ENCODE measurements at places on chromosomes 1 and 21.
A peak's percentile ranks its signal among the peaks of the same experiment; 100 is the strongest.

DNA sequence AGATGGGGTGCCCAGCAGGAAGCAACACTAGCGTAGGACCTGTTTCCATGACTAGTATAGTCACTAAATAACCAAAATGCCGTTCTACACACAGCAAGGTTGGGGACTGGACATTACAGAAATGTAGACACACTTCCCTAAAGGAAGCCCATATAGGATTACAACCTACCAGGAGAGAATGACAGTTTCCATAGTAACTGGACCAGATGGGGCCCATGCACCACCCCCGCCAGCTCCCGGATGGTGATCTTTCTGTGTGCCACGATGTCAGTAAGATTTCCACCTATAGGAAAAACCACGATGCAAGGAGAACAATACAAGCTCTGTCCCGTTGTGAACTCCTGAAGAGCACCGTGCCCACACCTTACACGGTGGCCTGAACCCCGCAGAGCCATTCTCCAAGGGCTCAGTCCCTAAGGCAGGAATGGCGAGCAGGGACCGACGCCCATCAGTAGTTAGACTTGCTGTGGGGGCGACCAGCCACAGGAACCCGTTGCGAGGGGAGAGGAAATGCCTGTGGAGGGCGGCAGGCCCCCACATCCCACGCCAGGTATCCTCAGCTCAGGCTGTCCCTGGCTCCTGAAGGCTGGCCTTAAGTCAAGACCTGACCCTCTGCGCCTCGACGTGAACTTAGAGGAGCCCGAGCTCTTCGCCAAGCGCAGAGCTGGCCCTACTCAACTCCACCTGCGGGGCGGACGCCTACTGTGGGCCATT is 13.6 kb upstream of the CEP85 start:
- DNase-seq: no peak

- DNase-seq: no peak
Observed at GRCh38 chr21:42980312-42981213, 6.2 kb downstream of the PKNOX1 start.

DNA sequence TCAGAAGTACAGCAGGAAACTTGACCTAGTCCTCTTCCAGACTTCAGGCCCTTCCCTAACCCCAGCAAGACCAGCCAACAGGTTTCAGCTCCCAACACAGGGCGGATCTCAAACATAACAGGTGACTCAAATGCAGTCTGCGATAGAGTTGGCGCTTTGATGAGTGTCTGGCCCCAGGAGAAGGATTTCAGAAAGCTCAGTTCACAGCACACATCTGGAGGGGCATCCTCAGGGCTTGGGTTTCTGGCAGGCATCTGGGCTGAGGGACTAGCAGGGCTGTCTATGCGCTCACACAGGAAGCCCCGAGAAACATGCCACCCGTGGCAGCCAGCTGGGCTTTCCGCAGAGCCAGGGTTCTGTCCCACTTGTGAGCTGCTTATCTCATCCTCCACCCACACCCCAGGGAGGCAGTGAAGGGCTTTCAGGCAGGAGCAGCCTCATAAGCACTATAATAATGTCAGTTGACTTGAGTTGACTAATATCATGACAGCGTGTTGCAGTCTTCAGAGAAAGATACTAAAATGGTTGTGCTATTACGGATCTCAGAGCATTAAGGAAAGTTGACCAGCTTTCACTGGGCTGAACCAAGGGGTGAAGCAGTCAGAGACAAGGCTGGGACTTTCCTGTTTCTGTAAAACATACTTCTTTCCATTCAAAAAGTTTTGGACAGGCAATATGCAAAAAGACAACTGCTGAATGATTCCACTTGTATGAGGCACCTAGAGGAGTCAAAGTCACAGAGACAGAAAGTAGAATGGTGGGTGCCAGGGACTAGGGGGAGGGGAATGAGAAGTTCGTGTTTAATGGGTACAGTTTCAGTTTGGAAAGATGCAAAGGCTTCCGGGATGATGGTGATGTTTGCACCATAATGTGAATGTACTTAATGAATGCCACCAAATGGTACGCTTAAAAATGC is 233.0 kb upstream of the IRF2BP2 start:
- peak; percentile 76 for DNase-seq

- DNase-seq: no peak
Observed at GRCh38 chr1:22104865-22105437, 37.9 kb downstream of the WNT4 start.

DNA sequence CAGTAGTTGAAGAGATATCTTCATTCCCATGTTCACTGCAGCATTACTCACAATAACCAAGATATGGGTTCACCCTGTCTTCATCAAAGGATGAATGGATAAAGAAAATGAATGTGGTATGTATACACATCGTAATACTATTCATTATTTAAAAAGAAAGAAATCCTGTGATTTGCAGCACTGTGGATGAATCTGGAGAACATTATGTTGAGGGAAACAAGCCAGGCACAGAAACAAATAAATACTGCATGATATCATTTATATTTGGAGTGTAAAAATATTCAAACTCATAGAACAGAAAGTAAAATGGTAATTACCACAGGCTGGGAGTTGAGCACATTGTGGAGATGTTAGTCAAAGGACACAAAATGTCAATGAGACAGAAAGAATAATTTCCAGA is 977.2 kb downstream of the AMY1C start:
- no peak for DNase-seq

DNA sequence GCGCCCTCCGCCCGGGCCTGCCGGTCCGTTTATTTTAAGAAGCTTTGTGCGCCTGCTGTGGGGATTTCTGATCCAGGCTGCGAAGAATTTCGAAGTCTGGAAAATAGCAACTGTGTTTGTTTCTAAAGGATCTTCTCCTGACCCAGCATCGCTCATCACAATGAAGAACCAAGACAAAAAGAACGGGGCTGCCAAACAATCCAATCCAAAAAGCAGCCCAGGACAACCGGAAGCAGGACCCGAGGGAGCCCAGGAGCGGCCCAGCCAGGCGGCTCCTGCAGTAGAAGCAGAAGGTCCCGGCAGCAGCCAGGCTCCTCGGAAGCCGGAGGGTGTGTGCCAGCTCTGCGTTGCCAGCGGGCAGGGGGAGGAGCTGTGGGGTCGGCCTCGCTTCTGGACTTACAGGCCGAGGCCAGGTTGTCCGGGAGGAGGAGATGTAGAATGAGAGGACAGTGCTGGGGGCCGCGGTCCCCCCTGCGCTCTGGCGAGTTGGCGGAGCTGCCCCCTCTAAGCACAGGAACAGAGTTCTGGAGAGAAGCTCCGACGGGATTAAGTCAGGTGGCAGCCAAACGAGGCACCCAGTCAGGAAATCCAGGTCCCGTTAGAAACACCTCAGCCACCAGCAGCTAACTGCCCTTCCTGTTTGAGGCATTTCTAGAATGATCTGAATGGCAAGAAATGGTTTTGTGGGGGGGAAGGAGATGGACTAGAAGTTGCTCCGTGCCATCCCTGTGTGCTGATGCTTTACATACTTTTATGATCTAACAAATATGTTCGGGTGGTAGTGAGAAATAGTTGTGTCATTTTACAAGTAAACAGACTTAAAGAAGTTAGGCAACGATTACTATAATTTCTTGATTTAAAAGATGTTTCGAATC is 948 bp downstream of the TXLNA start:
- peak; percentile 79 for DNase-seq

DNA sequence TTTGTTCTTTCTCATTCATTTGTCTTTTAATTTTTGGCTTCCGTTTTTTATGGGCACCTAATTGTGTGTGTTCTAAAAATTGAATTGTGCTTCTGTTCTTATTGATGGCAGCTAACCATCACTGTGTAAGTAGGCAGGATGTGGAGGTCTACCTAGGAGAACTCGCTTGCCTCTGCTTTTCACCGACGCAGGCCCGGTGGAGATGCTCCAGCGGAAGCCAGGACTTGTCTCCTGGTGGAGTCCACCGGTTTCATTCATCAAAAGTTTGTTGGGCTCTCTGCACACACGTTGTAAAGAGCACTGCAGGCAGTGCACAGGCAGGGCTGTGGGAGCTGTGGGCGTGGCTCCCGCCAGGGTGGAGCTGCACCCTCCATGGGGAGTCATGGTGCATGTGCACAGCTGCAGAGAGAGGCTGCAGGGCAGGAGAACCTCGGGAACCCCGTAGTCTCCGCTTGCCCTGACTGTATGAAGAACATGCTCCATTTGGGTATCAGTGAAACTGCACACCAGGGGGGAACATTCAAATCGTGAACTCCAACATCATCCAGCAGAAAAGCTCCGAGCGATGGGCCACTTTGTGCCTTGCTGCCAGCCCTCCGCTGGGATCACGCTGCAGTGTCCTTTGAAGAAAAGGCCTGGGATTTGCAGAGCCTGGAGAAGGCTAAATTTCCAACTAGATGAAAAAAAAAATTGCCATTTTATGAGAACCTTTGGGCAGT is 6.0 kb upstream of the C1orf174 start:
- no peak for DNase-seq

GRCh38 chr1:178768423-178768822 is 43.4 kb downstream of the RALGPS2 start:
- no peak for DNase-seq

DNA sequence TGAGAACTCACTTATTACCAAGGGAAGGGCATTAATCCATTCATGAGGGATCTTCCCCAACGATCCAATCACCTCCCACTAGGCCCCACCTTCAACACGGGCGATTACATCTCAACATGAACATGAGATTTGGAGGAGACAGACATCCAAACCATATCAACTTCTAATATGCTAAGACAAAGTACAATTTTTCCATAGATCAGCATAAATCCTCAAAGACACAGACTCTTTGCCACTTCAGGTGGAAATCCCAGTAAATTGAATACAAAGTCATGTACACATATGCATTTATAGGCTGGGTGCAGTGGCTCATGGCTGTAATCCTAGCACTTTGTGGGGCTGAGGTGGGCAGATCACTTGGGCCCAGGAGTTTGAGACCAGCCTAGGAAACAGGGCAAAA is 18.8 kb upstream of the CXADR start:
- no peak for DNase-seq

- DNase-seq: peak; percentile 58
Observed at GRCh38 chr21:31136891-31137290, 98.6 kb upstream of the KRTAP19-8 start.

- DNase-seq: no peak
Observed at GRCh38 chr1:64663668-64664067, 81.2 kb upstream of the RAVER2 start.

GRCh38 chr1:61523893-61524605 is 200.9 kb downstream of the TM2D1 start:
- DNase-seq: no peak

- DNase-seq: peak; percentile 80
Observed at GRCh38 chr1:37691497-37692077, 729 bp upstream of the CDCA8 start.

DNA sequence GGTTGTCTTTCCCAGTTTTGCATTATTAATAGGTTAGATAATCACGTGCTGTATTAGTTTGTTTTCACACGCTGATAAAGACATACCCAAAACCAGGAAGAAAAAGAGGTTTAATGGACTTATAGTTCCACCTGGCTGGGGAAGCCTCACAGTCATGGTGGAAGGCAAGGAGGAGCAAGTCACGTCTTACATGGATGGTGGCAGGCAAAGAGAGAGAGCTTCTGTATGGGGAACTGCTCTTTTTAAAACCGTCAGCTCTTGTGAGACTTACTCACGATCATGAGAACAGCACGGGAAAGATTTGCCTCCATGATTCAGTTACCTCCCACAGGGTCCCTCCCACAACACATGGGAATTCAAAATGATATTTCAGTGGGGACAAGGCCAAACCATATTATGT is 2.3 kb upstream of the VCAM1 start:
- no peak for DNase-seq

DNA sequence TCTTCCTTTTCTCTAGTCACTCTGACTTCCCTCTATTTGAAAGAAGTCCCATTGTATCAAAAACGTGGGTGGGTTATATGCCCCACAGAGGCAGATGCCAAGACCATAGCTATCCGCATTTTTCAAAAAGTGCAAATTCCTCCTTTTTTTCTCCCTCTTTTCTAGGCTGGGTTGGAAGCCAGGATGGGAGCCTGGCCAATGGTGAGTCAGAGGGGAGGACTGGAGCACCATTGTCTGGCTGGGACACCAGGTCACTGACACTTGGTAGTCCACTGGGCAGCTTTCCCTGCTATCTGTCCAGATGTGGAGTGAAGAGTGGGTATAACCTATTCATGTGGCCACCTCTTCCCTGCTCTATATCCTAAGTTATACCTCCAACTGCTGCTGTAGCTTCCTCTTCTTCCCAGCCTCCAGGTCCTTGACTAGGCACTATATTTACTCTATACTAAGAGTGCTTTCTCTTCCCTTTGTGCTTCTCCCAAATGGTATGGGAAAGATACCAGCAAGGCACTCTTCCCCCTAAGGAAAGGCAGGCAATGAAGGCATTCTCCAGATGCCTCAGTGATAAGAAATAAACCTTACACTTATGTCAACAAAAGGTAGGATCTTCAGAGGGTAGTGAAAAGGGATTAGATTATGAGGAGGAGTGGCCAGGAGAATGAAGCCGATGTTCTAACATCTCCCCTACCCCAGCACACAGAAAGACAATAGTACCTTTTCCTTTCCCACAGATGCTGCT is 12.9 kb downstream of the PI4KB start:
- peak; percentile 85 for DNase-seq

GRCh38 chr1:43314233-43314632 is 13.5 kb downstream of the TIE1 start:
- DNase-seq: no peak

DNA sequence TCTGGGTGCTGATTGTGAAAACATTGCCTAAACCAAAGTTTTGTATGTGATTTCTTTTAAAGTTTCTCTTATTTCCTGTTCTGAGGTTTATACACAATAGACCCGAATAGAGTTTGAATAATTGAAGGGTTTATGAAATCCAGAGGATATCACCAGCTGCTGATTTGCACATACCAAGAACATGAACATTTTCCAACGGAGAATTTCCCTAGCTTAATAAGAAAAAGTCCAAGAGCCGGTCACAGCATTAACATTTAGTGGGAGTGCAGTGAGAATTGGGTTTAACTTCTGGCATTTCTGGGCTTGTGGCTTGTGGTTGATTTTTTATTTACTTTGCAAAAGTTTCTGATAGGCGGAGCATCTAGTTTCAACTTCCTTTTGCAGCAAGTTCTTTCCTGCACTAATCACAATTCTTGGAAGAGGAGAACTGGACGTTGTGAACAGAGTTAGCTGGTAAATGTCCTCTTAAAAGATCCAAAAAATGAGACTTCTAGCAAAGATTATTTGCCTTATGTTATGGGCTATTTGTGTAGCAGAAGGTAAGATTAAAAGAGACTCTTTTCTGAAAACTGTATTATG is at the start of gene CFH:
Gene CFH, plus strand, starts transcription at position 407 of the 579 bp plus-strand sequence. Its CDS starts 75 bp downstream, at position 482.
- DNase-seq: no peak

GRCh38 chr1:196372896-196373536 is 235.2 kb downstream of the KCNT2 start:
- DNase-seq: no peak

- DNase-seq: no peak
Observed at GRCh38 chr1:68904477-68904876, 407.6 kb upstream of the DEPDC1 start.

- no peak for DNase-seq
Observed at GRCh38 chr1:37028981-37029617, 5.2 kb downstream of the GRIK3 start.

DNA sequence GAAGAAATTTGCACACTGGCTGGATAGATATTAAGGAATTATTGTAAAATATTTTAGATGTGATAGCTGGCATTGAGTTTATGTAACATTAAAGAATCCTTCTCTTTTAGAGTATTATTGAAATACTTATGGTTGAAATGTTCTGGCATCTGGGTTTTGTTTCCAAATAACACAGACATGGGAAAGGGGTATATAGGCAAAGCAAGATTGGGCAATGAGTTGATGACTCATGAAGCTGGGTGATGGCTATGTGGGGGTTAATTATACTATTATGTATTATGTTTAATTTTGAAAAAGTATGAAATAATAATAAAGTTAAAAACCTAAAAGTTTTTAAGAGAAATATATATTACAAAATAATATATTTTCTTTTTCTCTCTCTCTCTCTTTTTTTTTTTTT is 12.5 kb upstream of the PTPN14 start:
- no peak for DNase-seq
